ENCODE measurements at places on chromosomes 3 and 15.

- no peak for DNase-seq
These were observed 157.2 kb downstream of the CHDH start for GRCh38 chr3:53688989-53689388.

DNA sequence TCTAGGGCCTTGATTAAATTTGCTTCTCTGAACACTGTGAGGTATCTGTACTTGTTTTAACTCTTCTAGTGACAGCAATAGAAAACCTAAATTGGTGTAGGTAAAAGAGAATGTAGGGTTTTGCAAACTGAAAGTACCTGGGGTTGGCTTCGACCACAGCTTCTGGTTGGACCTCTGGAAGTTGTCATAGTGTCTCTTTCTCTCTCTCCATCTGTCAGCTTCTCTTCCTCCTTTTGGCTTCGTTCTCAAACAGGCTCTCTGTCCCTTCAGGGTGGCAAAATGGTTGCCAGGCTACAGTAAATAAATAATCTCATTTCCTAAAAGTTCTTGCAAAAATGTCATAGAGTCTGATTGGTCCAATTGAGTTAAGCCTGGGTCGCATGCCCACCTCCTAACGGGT is 149.3 kb upstream of the CTDSPL start:
- no peak for DNase-seq

- DNase-seq: no peak
These were observed 103.2 kb downstream of the C3orf70 start for GRCh38 chr3:185049710-185050109.

DNA sequence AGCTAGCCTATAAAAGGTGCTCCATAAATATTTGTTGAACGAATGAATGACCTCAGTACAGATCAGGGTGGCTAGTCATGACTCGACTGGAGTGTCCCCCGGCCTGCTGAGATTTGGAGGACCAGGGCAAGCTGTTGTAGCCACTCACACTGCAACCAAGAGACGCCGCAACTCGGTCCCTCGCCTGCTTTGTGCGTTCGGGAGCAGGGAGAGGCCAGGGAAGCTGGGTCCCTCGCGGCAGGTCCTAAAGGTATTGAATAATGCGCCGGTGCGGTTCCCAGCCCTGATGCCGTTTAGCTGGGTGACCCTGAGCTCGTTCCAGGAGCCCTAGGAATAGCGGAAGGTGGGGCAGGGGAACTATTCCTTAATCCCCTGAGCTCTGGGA is 1.8 kb downstream of the IGDCC4 start:
- DNase-seq: no peak

DNA sequence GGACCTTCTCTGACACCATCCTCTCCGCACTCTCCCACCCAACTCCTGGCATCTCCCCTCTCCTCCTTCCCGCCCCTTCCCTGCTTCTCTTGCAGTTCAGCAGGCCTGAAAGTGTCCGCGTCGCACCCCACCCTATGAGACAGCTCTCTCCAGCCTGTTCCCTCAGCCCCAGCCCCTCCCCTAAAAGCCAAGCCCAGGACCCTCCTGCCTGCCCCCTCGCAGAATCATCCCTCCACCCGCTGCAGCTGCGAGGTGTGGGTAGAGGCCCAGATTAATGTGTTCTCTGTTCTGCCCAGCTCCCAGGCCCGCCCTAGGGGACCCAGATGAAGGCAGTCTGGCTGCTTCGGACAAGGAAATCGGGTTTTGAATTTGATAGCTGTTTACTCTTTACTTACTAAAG is 410 bp downstream of the PRR23E start:
- no peak for DNase-seq

- no peak for DNase-seq
These were observed 472.8 kb downstream of the SHQ1 start for GRCh38 chr3:72375237-72376076.

DNA sequence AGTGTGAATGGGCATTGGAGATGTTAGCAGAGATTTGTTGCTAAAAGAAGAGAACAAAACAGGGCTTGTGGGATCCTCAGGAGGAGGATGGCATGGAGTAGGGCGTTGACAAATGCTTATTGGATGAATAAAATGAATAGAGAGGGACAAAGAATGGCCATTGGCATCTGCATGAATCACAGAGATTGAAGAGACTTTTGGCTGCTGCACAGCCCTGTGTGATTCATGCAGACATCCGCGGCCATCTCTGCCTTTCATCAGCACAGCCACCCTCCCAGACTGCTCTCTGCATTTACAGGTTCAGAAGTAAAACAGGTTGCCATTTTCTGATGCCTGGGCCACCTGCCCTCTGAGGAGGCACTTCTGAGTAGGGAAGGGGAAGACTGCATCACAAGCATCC is 397.9 kb downstream of the EPHB1 start:
- no peak for DNase-seq

- no peak for DNase-seq
These were observed 23.9 kb upstream of the PLSCR2 start for GRCh38 chr3:146493221-146493620.

DNA sequence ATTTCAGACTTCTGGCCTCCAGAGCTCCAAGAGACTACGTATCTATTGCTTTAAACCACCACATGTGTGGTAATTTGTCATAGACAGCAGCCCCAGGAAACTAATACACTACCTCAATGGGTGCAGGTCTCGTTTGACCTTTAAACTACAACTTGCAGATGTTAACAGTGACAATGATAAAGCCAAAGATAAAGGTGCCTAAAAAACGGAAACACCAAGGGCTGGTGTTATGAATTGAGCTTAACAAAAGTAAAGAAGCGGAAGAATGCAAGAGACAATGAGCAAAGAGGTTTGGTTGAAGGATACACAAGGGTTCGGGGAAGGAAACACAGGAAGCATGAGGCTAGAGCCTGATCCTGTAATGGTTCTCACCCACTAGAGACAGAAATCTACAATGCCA is 50.8 kb downstream of the RFTN1 start:
- DNase-seq: no peak

DNA sequence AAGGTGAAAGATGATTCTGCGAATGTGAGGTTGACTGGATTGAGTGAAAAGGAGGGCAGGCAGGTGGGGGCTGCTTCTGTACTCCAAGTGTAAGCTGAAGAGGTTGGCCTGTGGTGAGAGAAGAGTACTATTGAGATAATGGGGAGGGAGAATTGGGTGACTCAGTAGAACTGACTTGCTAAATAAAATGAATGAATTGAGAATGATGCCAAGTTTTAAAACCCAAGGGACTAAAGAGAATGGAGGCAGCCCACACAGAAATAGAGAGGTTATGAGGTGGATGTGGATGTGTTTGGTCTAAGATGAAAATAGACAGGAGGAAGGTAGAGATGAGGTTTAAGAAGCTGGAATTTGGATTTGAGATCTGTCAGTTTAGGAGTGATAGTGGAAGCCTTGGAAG is 5.9 kb downstream of the MME start:
- DNase-seq: no peak

- no peak for DNase-seq
These were observed 90.0 kb upstream of the SPATA12 start for GRCh38 chr3:56970461-56970879.

- DNase-seq: no peak
These were observed 29.9 kb downstream of the FAH start for GRCh38 chr15:80182611-80183261.

GRCh38 chr3:195913382-195913781 is 5.0 kb upstream of the TNK2 start:
- no peak for DNase-seq

All from stimulated activated CD8-positive, alpha-beta memory T cell treated with anti-CD3 and anti-CD28 coated beads, Interleukin-4, amount 100 ng/mL, for 4 hours (primary cell).